ENCODE measurements at places on chromosomes 1 and 21.

- DNase-seq = no peak
Observed at GRCh38 chr1:36765785-36766300, 268.5 kb downstream of the GRIK3 start.

GRCh38 chr1:192272732-192273131 lies 44.1 kb upstream of the RGS21 start:
- DNase-seq = no peak

- DNase-seq = no peak
Observed at GRCh38 chr1:187621951-187622350, 793.2 kb downstream of the PLA2G4A start.

DNA sequence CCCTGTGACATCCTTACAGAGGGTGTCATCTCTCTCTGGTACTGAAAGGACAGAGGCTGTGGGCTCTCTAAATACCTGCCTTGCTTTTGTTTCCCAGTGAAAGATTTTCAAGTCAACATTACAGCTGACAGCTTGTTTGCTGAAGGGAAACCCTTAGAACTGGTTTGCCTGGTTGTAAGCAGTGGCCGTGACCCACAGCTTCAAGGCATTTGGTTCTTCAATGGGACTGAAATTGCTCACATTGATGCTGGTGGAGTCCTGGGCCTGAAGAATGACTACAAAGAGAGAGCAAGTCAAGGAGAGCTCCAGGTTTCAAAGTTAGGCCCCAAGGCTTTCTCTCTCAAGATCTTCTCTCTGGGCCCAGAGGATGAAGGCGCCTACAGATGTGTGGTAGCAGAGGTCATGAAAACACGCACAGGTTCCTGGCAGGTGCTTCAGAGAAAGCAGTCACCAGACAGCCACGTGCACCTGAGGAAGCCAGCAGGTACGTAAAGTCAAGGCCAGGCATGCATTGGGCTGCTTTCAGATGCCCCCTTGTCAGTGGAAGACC lies 11.8 kb downstream of the CD101 start:
- DNase-seq = no peak

- no peak for DNase-seq
Observed at GRCh38 chr1:162942916-162943559, 82.1 kb upstream of the CCDC190 start.

GRCh38 chr1:174397261-174397660 lies 50.5 kb upstream of the GPR52 start:
- DNase-seq = no peak

DNA sequence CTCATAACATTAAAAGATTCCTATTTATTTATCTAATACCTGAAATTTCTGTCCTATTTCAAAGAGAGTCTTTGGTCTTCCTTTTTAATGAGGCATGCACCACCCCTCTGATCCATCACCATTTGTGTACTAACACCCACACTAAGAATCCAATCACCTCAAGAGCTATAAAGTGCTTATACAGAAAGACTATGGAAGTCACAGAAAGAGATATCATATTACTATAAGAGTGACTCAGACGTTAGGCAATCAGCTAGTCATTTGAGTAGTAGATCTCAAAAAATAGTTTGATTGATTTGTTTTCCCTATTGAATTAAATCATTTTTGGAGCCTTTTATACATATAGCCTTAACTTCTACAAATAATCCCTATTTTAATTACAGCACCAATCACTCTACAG lies 46.1 kb downstream of the NME7 start:
- DNase-seq = no peak

GRCh38 chr1:107572674-107573211 lies 392.2 kb downstream of the VAV3 start:
- DNase-seq = no peak

- no peak for DNase-seq
Observed at GRCh38 chr1:23449958-23450357, 25.4 kb upstream of the TCEA3 start.

DNA sequence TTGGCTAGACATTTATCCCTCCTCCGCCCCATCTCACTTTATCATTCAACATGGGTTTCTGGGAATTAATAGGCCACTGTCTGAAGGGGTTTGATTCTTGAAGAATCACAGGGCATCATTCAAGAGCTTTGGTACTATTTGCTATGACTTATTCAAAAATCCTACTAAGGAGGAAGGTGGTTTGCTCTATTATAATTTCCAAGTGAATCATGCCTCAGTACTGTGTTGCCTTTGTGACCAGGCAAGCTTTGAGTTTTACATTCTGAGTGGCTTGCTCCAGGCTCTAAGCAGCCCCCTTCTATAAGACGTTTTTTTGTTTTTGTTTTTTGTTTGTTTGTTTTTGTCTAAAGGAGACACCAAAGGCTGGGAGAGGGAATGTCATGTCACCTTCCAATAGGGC lies 2.6 kb downstream of the C1orf21 start:
- DNase-seq = no peak

DNA sequence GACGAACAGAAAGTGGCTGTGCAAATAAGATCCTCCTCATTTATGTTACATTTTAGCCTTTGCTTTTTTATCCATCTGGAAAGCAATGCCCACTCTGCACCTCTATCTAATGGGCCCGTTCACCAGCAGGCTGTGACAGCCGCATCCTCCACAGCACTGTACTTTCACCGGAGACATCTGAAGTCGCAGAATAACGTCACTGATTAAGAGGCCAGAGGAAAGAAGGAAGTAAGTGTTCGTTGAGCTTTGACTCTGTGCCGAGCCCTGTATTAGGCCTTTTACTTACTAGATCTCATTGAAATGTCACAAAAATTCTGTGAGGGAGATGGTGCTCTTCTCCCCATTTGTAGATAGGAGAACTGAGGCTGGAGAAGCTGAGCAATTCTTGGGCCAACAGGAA lies 62.3 kb downstream of the KAZN start:
- DNase-seq = no peak

DNA sequence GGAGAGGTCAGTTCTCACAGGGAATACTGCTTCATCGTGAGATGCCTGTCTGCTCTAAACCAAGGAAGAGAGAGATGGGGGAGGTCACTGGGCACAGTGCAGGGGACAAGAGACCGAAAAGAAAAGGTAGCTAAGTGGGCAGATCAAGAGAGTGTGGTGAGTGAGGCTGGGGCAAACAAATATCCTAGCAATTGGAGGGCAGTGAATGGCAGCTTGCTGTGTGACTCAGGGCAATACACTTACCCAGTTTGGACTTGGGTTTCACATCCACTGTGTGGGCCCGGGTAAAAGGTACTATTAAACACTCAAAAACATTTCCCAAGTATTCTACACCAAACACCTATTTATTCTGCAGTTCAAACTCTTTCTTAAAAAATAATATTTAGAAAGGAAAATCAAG lies 10.2 kb downstream of the PLXNA2 start:
- DNase-seq = no peak

- no peak for DNase-seq
Observed at GRCh38 chr21:42182713-42183371, 36.1 kb upstream of the ABCG1 start.
